ENCODE measurements at places on chromosomes 2 and 18. TPM values are rescaled to one million over a fixed set of nuclear protein-coding genes. Genes with fewer than 3 reads are reported as not detected.

GRCh38 chr2:18708203-18708715, 118.9 kb upstream of the NT5C1B start:
- no peaks in the 10 kb centered on the region for H3K4me1 ChIP-seq
- H3K36me3 ChIP-seq = no peaks in the 10 kb centered on the region
- H3K27ac ChIP-seq = no peak overlapping the region
- no peak for DNase-seq
- no peaks in the 10 kb centered on the region for H3K27me3 ChIP-seq

DNA sequence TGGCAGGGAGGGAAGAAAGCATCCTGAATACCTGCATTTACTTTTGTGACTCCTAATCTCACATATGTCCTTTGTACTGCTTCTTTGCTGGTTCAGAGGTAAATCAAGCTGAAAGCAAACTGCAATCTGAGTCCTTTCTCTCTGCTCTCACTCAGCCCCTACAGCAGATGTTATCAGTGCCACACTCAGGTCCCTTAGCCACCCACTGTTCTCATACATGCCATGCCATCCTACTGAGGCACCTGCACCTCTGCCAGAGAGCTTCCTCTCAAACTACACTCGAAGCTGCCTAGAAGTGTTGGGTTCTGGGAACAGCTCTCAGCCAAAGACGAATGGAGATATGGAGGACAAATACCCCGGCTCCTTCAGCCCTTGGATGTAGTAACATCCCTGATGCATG, 244.5 kb downstream of the TXNL1 start:
- H3K4me3 ChIP-seq = no peak overlapping the region
- no peak for DNase-seq
- H3K36me3 ChIP-seq = no peaks in the 10 kb centered on the region
- H3K27me3 ChIP-seq = no peaks in the 10 kb centered on the region
- H3K4me1 ChIP-seq = no peaks in the 10 kb centered on the region

GRCh38 chr2:235216901-235217300, 265.1 kb downstream of the SH3BP4 start:
- no peak overlapping the region for H3K27ac ChIP-seq
- no peaks in the 10 kb centered on the region for H3K4me1 ChIP-seq
- no peak overlapping the region for H3K4me3 ChIP-seq
- no peaks in the 10 kb centered on the region for H3K36me3 ChIP-seq
- DNase-seq = no peak

- DNase-seq = no peak
- H3K4me3 ChIP-seq = no peak overlapping the region
- peaks cover 66% of the 10 kb centered on the region for H3K36me3 ChIP-seq
These were observed 27.9 kb downstream of the GPR45 start for GRCh38 chr2:105269426-105269825.

DNA sequence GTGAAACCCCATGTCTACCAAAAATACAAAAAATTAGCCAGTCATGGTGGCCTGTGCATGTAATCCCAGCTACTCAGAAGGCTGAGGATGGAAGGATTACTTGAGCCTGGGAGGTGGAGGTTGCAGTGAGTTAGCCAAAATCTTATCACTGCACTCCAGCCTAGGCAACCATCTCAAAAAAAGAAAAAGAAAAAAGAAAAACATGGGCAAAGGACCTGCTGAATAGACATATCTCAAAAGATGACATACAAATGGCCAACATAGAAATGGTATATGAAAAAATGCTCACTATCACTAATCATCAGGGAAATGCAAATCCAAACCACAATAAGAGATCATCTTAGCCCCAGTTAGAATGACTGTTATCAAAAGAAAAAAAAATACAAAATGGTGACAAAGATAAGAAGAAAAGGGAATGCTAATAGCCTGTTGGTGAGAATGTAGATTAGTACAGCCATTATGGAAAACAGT, 1.4 kb upstream of the TGOLN2 start:
- no peak overlapping the region for H3K4me3 ChIP-seq
- DNase-seq = no peak
- H3K27me3 ChIP-seq = no peaks in the 10 kb centered on the region
- H3K36me3 ChIP-seq = peaks cover 5% of the 10 kb centered on the region
- H3K4me1 ChIP-seq = peaks cover 30% of the 10 kb centered on the region

MC2R gene
- total RNA-seq = not detected

CDH7 gene
- 0.54 TPM for total RNA-seq

Data from thoracic aorta (tissue), 2 donors.